ENCODE measurements at places on chromosomes 13 and 19. TPM values are rescaled to one million over a fixed set of nuclear protein-coding genes. Genes with fewer than 3 reads are reported as not detected.

DNA sequence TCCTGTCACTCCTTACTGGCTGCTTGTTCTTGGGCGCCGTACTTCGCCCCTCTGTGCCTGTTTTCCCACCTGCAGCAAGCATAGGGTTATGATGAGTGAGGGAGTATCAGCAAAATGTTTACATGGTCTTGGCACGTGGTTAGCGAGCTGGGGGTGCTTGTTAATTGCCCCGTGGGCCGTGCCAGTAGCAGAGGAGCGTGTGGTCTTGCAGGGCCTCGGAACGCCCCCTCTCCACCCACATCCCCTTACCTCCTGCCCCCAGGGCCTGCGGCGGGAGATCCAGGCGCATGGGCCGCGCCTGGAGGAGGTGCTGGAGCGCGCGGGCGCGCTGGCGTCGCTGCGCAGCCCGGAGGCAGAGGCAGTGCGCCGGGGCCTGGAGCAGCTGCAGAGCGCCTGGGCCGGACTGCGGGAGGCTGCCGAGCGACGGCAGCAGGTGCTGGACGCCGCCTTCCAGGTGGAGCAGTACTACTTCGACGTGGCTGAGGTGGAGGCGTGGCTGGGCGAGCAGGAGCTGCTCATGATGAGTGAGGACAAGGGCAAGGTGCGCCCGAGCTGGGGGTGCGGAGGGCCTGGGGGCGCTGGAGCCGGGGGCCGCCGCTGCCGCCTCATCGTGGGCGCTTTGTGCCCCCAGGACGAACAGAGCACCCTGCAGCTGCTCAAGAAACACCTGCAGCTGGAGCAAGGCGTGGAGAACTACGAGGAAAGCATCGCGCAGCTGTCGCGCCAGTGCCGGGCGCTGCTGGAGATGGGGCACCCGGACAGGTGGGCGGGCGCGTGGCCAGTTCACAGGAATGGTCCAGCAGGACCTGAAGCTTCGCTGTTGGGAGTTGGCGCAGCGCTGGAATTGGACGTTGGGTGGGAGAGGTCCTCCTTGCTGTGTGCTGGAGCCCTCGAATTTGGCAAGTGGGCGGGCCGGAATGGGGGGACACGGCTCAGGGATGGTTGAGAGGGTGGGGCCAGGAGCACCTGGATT, 22.5 kb upstream of the SHKBP1 start:
- peak; percentile 76 for DNase-seq
- no peaks in the 10 kb centered on the region for H3K36me3 ChIP-seq
- H3K4me1 ChIP-seq: peaks cover 5% of the 10 kb centered on the region
- peaks cover 35% of the 10 kb centered on the region for H3K27me3 ChIP-seq
- peak overlapping the region; percentile 49 for H3K4me3 ChIP-seq
- H3K27ac ChIP-seq: no peak overlapping the region

DNA sequence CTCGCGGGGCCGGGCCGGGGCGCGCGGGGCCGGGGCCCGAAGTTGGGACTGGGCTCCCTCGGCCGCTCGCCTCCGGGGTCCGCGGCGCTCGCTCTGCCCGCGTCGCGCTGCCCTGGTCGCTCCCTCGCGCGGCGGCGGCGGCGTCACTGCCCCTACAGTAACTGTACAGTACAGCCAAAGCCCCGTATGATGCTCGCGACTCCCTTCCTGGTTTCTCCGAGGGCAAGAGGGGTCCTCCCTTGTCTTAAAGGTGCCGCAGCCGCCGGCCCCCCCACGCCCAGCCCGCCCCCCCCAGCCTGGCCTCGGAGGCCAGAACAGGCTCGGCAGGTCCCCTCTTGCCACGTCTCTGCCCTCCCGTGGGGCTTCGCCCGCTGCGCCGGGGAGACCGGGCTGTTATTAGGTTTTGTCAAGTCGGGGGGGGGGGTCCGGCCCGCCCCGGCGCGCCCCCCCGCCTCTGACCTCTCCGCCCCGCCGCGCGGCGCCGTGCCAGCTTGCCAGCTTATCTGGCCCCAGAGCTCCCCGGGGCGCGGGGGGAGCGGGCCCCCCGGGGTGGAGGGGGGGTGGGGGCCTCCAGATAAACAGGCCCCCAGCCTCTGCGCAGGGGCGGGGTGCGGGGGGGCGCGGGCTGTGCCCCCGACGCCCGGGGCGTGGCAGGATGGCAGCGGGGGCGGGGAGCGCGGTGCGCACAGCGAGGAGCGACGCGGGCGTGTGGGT, at the start of gene ZBTB7A:
Gene ZBTB7A (minus strand): TSS at position 218 of the 714 bp plus-strand sequence. CDS start 11,667 bp downstream, outside the sequence.
- peaks cover 10% of the 10 kb centered on the region for H3K27me3 ChIP-seq
- no peak for DNase-seq
- H3K36me3 ChIP-seq: no peaks in the 10 kb centered on the region

- H3K4me1 ChIP-seq: peaks cover 26% of the 10 kb centered on the region
- peaks cover 6% of the 10 kb centered on the region for H3K27me3 ChIP-seq
- no peak overlapping the region for H3K4me3 ChIP-seq
- H3K36me3 ChIP-seq: peaks cover 13% of the 10 kb centered on the region
- no peak overlapping the region for H3K27ac ChIP-seq
- DNase-seq: no peak
These were observed 813 bp upstream of the DMPK start for GRCh38 chr19:45782820-45783785.

GRCh38 chr19:48102870-48103751, 7.5 kb downstream of the PLA2G4C start:
- H3K27ac ChIP-seq: no peak overlapping the region
- no peaks in the 10 kb centered on the region for H3K27me3 ChIP-seq
- no peaks in the 10 kb centered on the region for H3K4me1 ChIP-seq
- no peaks in the 10 kb centered on the region for H3K36me3 ChIP-seq

DNA sequence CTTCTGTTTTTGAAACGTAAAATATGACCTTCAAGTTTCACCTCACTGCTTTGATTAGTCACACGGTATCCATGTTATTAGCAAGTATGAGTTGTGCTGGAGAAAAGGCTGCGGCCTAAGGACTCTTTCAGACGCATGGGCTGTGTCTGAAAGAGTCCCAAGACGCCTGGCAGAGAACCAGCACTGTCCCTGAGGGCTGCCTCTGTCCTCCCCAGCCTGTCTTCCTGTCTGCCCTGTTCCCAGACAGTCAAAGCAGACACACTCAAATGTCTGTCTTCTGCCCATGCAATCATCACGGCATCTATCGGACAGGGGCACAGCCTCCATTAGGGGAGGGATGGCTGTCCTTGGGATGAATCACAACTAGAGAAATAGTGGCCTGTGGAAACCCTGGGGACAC, 65.5 kb downstream of the DPY19L3 start:
- peak overlapping the region; percentile 27 for H3K27ac ChIP-seq
- H3K4me3 ChIP-seq: no peak overlapping the region
- peaks cover 2% of the 10 kb centered on the region for H3K36me3 ChIP-seq
- no peaks in the 10 kb centered on the region for H3K27me3 ChIP-seq
- no peak for DNase-seq

DNA sequence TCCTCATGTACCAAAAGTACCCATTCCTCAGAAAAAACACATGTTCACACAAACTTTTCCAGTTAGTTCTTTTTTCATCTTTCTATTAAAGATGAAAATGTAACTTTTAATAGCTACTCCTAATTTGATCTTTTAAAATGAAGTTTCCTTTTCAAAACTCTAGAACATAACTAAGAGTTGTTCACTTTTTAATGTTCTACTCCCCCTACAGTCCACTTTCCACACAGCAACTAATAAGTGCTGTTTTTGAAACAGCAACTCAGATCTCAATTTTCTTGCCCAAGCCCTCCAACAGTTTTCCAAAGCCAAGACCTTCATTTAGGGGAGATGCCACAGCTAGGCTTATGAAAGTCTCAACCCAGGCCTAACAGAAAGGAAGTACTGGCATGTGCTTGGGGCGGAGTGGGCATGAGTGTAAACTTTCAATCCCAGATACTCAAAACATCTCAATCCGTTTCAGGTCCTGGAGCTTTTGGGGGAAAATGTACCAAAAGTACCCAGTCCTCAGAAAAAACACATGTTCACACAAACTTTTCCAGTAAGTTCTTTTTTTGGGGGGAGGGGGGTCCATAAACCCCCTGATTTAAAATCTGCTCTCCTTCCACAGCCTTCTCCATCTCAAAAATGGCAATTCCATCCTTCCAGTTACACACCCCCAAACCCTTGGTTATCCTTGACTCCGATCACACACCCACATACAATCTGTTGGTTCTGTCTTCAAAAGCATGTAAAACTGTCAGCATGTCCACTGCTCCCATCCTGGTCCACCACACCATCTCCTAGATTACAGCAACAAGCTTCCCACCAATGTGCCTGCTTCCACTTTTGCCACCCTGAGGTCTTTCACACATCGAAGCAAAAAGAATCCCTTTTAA, 2.0 kb downstream of the FBL start:
- H3K27ac ChIP-seq: no peak overlapping the region
- no peak for DNase-seq
- peaks cover 10% of the 10 kb centered on the region for H3K4me1 ChIP-seq
- peaks cover 13% of the 10 kb centered on the region for H3K36me3 ChIP-seq
- no peaks in the 10 kb centered on the region for H3K27me3 ChIP-seq

DNA sequence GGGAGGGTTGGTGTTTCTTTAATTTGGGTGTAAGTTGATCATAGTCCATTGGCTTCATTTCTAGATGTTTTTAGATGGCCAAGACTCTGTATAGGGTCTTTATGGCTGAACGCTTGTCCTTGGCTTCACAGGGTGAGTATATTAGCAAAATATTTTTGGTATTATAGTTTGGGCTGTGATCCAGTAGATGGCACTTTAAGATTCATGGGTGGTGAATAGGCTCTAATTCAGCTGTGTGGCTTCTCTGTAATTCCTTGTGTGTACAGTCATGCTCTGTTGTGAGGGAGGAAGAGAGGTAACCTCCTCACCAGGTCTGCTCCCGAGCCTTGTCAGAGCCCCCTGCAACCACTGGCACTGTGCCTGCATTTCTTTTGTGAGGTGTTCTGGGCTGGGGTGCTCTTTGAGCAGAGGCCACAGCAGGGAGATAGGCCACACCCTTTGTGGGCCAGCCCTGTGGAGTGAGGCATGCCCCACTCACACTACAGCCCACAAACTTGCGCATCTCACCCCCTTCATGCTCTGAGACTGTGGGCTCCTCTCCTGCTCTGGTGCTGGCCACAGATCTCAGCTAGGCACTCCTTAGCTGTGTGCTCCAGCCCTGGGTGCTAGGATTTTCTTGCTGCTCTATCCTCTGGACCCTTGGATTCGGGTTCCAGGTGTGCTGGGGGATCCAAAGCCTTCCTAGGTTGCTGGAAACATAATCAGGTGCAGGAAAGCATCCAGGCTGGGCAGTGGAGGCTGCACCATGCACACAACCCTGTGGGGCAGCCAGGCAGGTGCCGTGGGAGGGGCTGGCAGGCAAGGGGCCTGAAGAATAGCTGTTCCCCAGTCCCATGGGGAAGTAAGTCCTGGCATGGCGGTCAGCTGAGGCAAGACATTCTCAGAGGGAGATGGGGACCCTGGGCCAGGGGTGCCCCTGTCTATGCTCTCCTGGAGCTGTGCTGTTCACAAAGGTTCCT, 193.9 kb downstream of the GPC5 start:
- H3K4me1 ChIP-seq: no peaks in the 10 kb centered on the region
- no peak for DNase-seq
- H3K27ac ChIP-seq: no peak overlapping the region
- H3K4me3 ChIP-seq: no peak overlapping the region

DNA sequence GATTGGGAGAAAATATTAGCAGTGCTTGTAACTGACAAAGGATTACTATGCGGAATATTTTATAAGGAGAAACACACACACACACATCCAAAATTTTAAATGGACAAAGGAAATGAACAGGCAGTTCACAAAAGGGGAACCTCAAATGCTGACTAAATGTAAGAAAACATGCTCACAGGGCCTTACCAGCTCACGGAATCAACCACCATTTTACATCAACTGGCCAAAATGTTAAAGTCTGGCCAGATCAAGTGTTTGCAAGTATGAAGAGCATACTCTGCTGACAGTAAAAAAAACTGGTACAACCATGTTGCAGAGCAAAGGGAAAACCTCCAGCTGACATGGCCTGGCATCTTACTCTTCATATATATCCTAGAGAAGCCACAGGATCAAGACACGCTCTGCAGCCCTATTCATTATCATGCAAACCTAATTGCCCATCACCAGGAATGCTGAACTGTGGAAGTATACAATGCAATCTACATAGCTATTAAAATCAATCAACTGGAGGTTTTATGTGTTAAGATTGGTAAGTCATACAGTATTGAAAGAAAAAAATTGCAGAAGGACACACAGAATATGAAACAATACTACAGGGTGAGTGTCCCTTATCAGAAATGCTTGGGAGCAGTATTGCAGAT, 124.4 kb downstream of the RNF17 start:
- no peaks in the 10 kb centered on the region for H3K36me3 ChIP-seq
- no peak for DNase-seq
- H3K27me3 ChIP-seq: no peaks in the 10 kb centered on the region

DNA sequence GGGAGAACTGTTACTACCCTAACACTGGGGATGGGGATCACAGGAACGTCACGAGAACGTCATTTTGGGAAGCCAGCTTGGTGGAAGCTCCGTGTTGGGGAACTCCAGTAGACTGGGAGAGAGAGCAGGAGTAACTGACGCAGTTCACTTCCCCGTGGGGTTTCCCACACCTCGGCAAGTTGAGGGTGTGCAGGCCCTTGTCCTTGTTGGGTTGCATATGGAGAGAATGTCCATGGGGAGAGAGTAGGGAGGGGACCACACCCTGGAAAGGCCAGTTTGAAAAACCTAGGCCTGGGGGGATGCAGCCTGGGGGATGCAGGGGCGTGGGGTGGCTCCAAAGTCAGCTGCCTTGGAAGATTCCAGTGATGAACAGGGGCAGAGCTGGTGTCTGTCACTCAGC, 50.7 kb upstream of the MCF2L start:
- no peak for DNase-seq
- peaks cover 2% of the 10 kb centered on the region for H3K4me1 ChIP-seq
- H3K4me3 ChIP-seq: no peak overlapping the region
- no peaks in the 10 kb centered on the region for H3K36me3 ChIP-seq
- H3K27ac ChIP-seq: no peak overlapping the region

- H3K4me3 ChIP-seq: no peak overlapping the region
- no peak overlapping the region for H3K27ac ChIP-seq
- peaks cover 5% of the 10 kb centered on the region for H3K4me1 ChIP-seq
- no peaks in the 10 kb centered on the region for H3K36me3 ChIP-seq
- no peak for DNase-seq
- no peaks in the 10 kb centered on the region for H3K27me3 ChIP-seq
These were observed 301.1 kb upstream of the NBEA start for GRCh38 chr13:34640993-34641330.

DNA sequence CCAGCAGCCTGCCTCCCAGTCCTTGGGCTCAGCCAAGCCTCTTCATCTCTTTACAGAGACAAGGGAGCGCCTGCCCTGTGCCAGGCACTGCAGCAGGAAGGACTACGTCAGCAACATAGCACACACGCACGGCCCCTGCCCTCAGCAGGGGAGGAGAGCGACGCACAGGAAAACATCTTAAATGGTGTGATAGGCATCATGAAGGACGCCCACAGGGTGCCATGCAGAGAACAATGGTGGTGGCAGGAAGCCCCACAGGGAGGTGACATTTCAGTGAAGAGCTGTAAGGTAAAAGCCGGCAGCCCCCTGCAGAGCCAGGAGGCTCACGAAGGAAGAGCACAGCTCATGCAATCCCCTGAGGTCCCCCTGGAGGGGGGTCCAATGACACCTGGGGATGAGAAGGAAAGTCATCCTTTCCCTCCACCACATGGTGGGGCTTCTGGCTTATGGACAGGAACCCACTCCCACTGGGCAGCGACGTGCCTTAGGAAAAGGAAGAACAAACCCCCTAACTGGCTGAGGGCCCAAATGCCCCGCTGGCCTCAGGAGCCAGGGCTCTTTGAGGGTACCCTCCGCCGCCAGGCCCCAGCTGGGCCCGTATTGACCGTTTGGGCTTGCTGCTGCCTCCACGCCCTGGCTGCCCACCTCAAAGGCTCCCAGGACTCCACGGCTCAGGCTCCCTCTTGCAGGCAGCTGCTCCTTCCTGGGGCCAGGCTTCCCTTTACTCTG, 37.3 kb upstream of the C13orf42 start:
- no peaks in the 10 kb centered on the region for H3K27me3 ChIP-seq
- peaks cover 31% of the 10 kb centered on the region for H3K4me1 ChIP-seq
- peak overlapping the region; percentile 4 for H3K4me3 ChIP-seq
- H3K36me3 ChIP-seq: no peaks in the 10 kb centered on the region

LILRA1 gene
- not detected for total RNA-seq

PSG1 gene
- not detected for total RNA-seq

ZNF85 gene
- 23.1 TPM for total RNA-seq
